ENCODE measurements at places on chromosomes 5 and 9.

- no peak for DNase-seq
Measured at GRCh38 chr5:165805756-165806155, 2300.3 kb downstream of the MAT2B start.

DNA sequence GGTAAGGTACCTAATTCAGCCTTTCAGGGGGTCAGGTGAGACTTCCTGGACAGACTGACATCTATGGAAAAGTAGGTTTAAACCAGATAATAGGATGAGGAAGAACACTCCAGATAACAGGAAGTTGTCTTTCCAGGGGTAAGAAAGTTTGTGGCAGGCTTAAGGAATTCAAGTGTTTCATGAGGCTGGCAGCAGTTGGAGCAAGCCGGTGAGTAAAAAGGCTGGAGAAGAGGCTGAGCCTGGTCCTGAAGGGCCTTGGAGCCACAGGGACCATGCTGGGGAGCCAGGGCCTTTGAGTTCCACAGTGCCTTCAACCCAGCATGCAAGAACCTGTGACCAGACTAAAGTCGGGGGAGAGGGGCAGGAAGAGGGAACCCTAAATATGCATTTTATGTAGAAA is 353.4 kb downstream of the SPOCK1 start:
- no peak for DNase-seq

DNA sequence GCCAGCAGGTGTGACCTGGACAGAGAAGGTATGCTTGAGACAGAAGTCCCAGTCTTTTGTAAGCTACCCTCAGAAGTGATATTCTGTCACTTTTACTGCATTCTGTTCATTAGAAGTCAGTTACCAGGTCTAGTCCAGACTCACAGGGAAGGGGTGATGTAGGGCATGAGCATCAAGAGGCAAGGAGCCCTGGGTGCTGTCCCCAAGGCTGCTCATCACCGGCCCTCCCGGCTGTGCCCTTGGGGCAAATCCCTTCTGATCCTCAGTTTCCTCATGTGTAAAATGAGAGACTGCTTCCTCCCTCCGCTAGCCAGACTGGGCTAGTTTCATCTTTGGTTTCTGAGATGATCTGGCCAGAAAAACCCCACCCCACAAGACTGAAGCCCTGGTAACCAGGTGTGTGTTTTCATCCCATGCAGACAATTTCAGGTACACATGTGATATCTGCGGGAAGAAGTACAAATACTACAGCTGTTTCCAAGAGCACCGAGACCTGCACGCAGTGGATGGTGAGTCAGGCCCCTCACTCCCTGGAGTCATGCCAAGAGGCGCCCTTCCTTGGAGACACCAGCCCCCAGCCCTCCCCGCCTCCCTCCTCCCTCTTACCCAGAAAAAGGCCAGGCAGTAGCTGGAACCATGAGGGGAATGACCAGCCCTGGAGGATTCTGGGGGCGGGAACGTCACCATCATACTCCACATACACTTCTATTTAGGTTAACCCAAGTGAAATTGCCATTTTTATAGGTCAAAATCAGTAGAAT is 71.0 kb downstream of the AMBP start:
- DNase-seq = no peak

- no peak for DNase-seq
Measured at GRCh38 chr9:124590889-124591641, 83.9 kb upstream of the NR5A1 start.

- DNase-seq = no peak
Measured at GRCh38 chr5:1378096-1378495, 33.2 kb upstream of the CLPTM1L start.

GRCh38 chr5:154271936-154272514 is 81.5 kb downstream of the GALNT10 start:
- DNase-seq = peak; percentile 48

GRCh38 chr9:33374634-33375237 is 27.6 kb downstream of the AQP7 start:
- DNase-seq = peak; percentile 41

DNA sequence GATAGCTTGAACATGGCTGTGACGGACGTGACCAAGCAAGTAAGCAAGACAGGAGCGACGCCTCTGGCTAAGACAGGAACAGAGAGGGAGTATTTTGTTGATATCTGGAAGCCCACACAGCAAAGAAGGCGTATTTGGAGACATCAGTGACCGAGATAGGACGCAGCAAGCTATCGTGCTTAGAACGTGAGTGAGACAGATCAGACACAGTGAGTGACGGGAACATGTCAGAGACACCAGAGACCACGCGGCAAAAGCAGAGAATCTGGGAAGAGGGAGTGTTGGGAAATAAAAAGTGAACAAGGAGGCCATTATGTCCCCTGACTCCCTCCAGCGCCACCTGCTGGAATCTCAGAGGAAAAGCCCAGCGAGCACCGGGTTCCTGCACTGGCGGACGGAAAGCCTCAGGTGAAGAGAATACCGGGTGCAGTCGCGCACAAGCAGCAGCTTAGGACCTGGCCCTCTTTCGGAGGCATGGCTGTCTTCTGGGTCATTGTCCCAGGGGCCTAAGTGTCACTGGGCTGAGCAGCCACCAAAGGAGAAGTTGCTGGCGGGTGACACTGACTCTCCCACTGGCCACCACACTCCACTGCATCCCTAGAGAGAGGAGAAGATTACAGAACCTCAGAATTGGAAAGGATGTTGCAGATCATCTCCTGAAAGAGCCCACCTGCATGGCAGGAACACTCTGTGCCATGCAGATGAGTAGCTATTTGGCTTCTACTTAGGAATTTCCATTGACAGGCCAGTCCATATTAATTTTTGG is 99.1 kb downstream of the FBXO38 start:
- DNase-seq = no peak

- no peak for DNase-seq
Measured at GRCh38 chr9:128712451-128713410, 10.4 kb downstream of the PKN3 start.

DNA sequence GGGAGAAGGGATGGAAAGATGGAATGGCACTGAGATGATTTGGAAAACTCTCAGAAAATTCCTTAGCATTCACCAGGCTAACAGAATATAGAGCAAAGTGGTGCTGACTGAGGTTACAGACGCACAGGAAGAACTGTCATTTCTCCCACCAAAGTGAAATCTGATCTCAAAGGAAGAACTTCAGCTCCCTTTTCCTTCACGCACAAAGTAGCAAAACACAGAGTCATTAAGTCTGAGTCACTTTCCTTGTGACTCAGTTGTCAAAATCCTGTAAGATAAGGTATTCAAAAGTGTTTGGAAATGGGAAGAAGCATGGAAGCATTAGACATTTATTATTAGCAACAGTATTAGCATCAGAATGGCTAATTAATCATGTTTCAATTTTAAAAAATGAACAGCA is 11.7 kb downstream of the MPDZ start:
- no peak for DNase-seq

- DNase-seq = peak; percentile 21
Measured at GRCh38 chr5:67015541-67016191, 180.9 kb downstream of the CD180 start.

GRCh38 chr9:69455311-69455710 is 130.3 kb downstream of the ENTREP1 start:
- DNase-seq = no peak

Measured in NCI-H1436 (cell line).